Epithelial cell of umbilical artery (primary cell): ENCODE measurements at places on chromosomes 3 and 15. TPM values are rescaled to one million over a fixed set of nuclear protein-coding genes. Genes with fewer than 3 reads are reported as not detected.

The KLHL6 gene
- total RNA-seq: 18.2 and 24.8 TPM in 2 replicates

The ITPR1 gene
- total RNA-seq: 16.2 and 31.9 TPM in 2 replicates

The OR4F15 gene
- total RNA-seq: not detected in 2 replicates

The BSN gene
- under 0.01 TPM in 2 replicates for total RNA-seq

The ASB14 gene
- total RNA-seq: not detected in 2 replicates

The LRRC31 gene
- not detected in 2 replicates for total RNA-seq

The ACAP2 gene
- 41.6 and 51.4 TPM in 2 replicates for total RNA-seq

The MAP6D1 gene
- total RNA-seq: 1.3 and 3.0 TPM in 2 replicates

The WDR72 gene
- not detected in 2 replicates for total RNA-seq

The NEK10 gene
- total RNA-seq: 1.8 and 1.9 TPM in 2 replicates

The XIRP1 gene
- total RNA-seq: not detected in 2 replicates

The PGBD4 gene
- total RNA-seq: 0.65 and 1.4 TPM in 2 replicates

The TSC22D2 gene
- total RNA-seq: 5.2 TPM in 2 replicates

The MRPS11 gene
- total RNA-seq: 37.7 and 70.8 TPM in 2 replicates

The ENTPD3 gene
- under 0.01 TPM in 1 of 2 replicates, not detected in the other for total RNA-seq

The ZNF662 gene
- total RNA-seq: 0.76 and 0.97 TPM in 2 replicates

The CCRL2 gene
- total RNA-seq: 2.1 and 2.3 TPM in 2 replicates

The AMT gene
- total RNA-seq: 0.32 and 0.91 TPM in 2 replicates

The CCR3 gene
- total RNA-seq: not detected in 2 replicates

The TAGLN3 gene
- total RNA-seq: not detected in 2 replicates

The SPINK8 gene
- total RNA-seq: not detected in 2 replicates

The CILP gene
- total RNA-seq: not detected in 2 replicates

The NANOGP8 gene
- not detected in 2 replicates for total RNA-seq

The TPRA1 gene
- total RNA-seq: 30.2 and 46.0 TPM in 2 replicates

The CELF6 gene
- total RNA-seq: not detected in 2 replicates

The INSYN1 gene
- total RNA-seq: not detected in 2 replicates
